ENCODE measurements at places on chromosomes 12 and 14.

DNA sequence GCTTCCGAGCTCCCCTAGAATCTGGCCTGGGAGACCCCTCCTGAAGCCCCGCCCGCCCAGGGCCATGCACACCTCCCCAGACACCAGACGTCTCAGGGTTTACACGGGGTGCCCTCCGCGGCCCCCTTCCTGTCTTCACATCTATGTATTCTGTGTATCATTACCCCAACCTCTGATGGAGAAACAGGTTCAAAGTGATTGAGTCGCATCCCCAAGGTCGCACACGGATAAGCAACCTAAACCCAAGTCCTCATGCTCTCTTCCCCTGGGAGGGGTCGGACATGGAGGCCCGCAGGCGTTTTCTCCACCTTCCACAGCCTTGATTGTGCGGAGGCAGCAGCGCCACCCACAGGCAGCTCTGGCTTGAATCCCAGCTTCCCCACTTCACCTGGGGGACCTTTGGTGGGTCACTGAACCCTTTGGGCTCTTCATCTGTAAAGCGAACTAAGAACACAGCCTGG is 237.3 kb downstream of the BCL11B start:
- no peak for DNase-seq

DNA sequence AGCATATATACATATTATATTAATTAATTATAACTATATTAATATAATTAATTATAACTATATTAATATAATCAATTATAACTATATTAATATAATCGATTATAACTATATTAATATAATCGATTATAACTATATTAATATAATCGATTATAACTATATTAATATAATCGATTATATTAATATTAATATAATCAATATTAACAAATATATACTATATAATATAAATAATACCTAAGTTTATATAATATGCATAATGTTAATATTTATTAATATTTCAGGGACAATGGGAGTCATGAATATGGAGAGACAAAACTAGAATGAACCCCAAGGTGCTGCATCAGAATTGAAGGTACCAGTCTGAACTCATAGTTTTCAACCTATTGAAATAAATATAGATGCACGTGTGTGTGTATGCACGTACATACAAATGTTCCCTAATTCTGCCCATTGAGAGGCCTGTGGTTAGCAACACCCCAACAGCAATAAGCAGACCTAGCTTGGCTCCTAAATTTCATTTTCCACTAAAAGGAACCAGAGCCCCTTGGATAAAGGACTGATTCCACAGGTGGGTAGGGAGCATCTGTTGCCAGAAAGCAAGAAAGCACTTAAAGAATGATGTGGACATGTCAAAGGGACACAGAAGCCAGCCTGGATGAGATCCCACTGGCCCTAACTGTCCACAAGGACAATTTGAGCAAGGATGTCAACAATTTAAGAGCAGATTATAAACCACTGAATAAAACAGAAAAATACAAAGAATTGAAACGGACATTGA is 21.3 kb downstream of the SSH1 start:
- no peak for DNase-seq

GRCh38 chr12:85979641-85980040 is 105.5 kb downstream of the NTS start:
- peak; percentile 4 for DNase-seq

GRCh38 chr14:22935156-22935555 is 6.0 kb upstream of the PRMT5 start:
- DNase-seq, result no peak

DNA sequence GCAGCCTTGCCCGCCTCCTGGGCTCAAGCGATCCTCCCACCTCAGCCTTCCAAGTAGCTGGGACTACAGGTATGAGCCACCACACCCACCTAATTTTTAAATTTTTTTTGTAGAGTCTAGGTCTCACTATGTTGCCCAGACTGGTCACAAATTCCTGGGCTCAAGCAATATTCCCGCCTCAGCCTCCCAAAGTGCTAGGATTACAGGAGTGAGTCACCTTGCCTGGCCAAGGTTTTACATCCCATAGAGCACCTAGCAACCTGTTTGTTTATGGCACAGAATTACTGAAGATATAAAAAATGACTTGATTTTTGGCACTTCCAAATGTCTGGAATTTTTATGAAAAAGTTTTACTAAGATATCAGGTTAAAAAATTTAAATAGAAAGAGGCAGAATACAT is 16.5 kb downstream of the MYO1A start:
- peak; percentile 63 for DNase-seq

- DNase-seq, result peak; percentile 99
Measured at GRCh38 chr12:45415393-45415817, 199.5 kb downstream of the ANO6 start.

- peak; percentile 98 for DNase-seq
Measured at GRCh38 chr12:95102916-95103671, 29.7 kb upstream of the NR2C1 start.

GRCh38 chr12:47267571-47267970 is 187.8 kb upstream of the AMIGO2 start:
- DNase-seq, result peak; percentile 98

DNA sequence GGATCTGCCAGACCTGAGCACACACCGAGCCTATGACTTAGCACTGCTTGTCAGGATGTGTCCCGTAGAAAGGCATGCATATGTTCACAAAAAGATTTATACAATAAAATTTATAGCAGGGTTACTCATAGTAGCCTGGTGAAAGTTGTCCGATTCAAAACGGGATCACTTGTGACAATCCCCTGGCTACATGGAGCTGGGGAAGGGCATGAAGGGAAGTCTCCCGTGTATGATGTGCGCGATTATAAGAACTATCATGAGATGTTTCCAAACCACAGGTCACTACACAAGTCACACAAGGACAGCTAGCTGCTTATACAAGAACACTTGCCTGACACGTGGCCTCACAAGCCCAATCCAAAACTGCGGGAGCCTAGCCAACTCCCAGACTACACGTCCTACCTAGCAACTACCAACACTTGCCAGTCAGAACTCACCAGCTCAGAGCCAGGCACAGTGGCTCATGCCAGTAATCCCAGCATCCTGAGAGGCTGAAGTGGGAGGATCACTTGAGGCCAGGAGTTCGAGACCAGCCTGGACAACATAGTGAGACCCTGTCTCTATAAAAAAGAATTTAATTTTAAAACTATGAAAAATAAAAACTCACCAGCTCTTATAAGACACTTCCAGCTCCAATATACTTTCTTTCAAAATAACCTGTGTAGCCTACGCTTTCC is 7.5 kb upstream of the CDCA4 start:
- DNase-seq, result peak; percentile 61

GRCh38 chr14:90809530-90810312 is 6.5 kb downstream of the TTC7B start:
- DNase-seq, result no peak

DNA sequence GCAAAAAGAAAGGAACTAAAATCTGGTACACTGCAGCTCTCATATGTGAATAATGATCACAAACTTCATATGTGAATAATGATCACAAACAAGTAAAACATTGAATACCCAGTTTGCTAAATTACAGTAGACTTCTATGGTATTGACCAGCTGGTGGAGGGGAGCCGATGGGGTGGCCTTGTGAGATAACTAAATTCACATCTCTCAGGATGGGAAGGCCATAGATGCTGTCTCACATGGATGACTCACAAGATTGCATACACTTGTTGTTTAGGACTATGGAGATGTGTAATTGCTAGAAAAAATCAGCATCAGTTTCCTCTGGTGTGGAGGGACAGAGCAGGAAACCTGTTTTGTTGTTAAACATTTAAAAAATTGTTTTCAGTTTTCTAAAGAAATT is 49.2 kb downstream of the ACACB start:
- peak; percentile 52 for DNase-seq

DNA sequence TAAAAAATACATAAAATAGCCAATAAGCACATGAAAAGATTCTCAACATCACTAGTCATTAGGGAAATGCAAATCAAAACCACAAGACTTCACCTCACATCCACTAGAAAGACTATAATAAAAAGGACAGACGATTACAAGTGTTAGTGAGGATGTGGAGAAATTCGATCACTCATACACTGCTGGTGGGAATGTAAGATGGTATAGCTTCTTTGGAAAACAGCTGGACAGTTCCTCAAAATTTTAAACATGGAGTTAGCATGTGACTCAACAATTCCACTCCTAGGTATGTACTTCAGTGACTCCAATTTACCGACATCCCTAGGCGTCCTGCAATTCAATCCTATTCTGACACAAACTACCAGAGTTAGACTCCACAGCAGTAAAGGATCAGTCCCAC is 13.7 kb downstream of the TRIM9 start:
- DNase-seq, result no peak

DNA sequence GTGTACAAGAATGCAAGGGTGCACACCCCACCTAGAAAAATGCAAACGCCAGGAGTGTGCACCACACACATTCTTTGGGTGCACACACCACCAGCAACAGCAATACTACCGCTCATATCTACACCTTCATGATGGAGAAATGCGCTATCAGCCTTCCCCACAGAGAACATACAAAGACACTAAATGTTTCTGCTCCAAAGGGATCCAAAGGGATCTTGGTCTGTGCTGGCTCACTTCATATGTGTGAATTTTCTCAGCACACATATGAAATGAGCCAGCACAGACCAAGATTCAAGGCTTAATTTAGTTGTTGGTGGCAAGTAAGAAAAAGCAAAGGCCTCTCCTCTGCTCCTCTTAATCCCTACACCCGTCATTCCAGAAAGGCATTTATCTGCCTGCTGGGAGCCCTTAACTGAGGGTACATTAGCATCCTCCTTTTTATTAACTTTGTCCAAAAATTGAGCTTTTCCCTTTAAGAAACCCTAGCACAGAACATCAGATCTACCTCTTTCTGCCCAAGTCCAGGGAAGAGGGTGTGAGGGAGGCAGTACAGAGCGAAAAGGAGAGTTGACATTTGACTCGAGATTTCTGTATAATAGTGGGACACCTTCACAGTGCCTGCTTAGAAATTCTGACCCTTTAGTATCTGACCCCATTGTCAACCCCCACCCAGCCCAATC is 8.3 kb downstream of the BMP4 start:
- no peak for DNase-seq

DNA sequence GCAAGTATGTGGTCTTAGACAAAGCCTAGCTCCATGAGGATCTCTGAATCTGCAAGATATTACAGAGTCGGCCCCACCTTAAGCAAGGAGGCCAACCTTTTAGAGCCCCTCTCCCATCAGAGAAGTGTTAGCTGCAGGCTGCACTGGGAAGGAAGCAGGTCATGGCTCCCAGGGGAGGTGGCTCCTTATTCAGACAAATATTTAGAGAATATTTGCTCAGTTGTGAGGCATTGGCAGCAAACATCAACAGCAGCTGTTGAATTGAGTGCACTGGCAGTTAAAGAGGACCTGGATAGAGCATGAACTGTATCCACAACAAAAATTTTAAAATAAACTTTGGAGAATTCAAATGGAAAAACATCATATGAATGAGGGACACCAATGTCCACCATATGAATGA is 44.7 kb downstream of the FSCB start:
- DNase-seq, result no peak

DNA sequence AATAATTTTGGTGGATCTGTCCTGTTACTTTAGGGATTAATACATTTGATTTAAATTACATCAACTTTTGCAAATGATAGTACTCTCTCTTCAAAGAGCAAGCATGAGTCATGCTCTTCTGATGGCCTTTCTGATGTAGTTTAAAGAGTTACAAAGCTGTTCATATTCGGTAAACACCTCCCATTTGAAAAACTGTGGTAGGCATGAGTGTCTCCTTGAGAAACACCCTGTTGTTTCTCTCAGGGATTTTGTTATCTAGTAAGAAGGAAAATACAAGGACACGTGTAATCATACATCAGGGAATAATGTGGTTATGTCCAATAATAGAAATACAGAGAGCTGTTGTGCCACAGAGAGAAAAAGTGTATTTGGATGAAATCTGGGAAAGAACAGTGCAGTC is 53.3 kb upstream of the E2F7 start:
- DNase-seq, result peak; percentile 20
